Mammary epithelial cell (primary cell): ENCODE measurements at places on chromosomes 3 and 15. TPM values are rescaled to one million over a fixed set of nuclear protein-coding genes. Genes with fewer than 3 reads are reported as not detected.

ABCC5 gene
- total RNA-seq, result 17.3 TPM

ERICH6 gene
- total RNA-seq, result not detected

GAP43 gene
- not detected for total RNA-seq

RPN1 gene
- total RNA-seq, result 206 and 214 TPM in 2 replicates

DLL4 gene
- total RNA-seq, result not detected in 2 replicates

RTP3 gene
- not detected in 2 replicates for total RNA-seq

ADIPOQ gene
- not detected for total RNA-seq

PLSCR2 gene
- not detected for total RNA-seq

CFAP91 gene
- not detected in 2 replicates for total RNA-seq

RGMA gene
- 0.64 and 1.0 TPM in 2 replicates for total RNA-seq

PLIN1 gene
- 0.17 TPM for total RNA-seq

ZDHHC23 gene
- 5.2 TPM for total RNA-seq

ADPRH gene
- 1.0 and 1.2 TPM in 2 replicates for total RNA-seq

CFAP20DC gene
- 9.9 and 10.3 TPM in 2 replicates for total RNA-seq

IP6K2 gene
- total RNA-seq, result 95.8 and 101 TPM in 2 replicates

TUSC2 gene
- 22.4 and 22.5 TPM in 2 replicates for total RNA-seq

FETUB gene
- 0.24 TPM in 1 of 2 replicates, not detected in the other for total RNA-seq

FAM43A gene
- 1.0 and 1.2 TPM in 2 replicates for total RNA-seq

DCUN1D1 gene
- 36.3 and 40.7 TPM in 2 replicates for total RNA-seq

XCR1 gene
- not detected for total RNA-seq
